NCI-H748 treated with DMSO at 0.1 percent for 48 hours (cell line): ENCODE measurements at places on chromosomes 5 and 9.

DNA sequence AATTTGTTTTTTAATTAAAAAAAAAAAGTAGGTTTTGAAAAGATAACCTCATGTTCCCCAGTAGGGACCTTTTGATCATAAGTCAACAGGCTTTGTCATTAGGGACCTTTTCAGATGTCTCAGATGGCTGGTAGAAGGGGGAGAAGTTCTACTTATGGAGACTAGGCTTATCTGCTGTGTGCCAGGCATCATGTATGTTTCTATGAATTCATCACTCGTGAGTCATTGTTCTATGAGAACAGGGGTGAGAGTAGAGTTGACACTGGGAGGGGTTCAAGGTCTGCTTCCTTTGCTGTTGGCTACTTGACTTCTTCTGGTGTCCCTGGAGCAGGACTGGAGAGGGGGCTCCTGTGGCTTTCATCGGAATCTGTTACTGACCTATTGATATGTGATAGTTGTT lies 138.8 kb downstream of the KDM4C start:
- DNase-seq, result no peak

GRCh38 chr5:147180751-147181150 lies 54.1 kb upstream of the STK32A start:
- no peak for DNase-seq

DNA sequence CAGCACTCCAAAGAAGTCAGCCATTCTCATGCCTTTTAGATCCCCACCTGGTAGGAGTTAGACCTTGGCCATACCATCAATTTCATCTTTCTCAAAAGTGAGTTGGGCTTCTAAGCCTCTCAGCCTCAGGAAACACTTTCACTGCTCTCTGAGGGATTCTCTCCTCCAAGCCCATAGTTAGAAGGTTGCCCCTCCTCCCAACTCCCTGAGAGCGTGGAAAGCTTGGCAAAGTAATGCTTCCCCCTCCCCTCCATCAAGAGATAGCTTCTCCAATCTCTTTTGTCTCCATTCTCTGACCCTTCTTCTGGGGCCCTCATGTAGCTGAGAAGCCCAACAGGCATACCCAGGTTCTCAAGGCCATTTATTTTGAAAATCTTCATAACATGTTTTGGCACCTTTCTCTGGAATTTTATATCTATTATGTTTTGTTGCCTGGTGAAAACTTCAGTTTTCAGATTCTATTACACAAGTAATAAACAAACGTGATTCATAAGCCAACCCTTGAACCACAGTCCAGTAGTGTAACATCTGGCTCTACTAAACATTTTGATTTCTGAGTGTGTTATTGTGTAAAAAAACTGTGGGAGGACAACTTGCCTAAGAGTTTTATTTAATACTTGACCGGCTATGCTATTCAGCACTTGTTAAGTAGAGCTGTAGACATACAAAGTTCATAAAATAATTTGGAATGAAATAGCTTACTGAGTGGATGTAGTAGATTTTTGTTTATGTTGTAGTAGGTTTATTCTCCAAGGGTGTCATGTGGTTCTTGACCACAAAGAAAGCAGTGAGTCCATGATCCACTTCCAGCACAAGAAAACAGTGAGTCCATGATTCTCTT lies 17.1 kb downstream of the LVRN start:
- no peak for DNase-seq

DNA sequence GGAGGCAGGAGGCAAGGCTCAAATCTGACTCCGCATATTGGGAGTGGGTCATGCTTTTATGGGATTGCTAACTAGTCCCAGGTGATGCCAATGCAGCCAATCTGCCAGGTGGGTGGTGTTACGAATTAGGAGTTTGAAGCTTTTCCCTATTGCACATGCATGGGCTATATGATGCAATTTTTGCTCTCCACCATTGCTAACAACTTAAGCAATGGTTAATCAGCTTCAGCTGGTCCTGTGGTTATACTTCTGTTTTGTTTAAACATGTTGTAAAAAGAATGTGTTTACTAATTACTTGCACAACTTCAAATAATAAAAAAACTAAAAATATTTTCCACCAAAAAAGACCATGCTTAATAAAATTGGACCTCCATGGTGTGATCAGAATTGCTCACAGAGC lies 55.7 kb downstream of the SHC3 start:
- DNase-seq, result no peak

DNA sequence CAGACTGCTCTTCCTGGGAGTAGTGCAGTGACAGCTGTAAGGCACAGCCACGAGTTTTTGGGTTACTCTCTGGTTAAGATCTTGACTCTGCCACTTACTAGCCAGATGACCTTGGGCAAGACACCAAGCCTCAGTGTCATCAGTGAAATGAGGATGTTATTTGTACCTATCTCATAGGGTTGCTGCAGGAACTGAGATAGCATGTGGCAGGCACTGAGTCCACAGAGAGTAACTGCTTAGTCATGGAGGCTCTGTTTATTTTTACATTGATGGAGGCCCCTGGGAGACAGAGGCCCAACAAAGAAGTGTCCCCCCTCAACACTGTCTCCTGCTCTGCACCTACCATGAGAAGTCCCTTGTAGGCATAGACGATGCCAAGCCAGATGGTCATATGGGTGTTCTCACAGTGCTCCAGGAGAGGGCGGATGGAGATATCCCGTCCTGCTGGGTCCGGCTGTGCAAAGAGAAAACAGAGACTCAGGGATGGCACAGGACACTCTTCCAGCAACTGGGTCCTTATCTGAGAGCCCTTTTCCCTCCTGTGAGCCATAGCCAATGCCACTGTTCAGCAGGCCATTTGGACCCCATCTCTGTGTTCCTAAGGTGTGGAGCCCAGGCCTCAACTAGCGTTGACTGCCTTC lies 55.4 kb upstream of the TBC1D2 start:
- no peak for DNase-seq

DNA sequence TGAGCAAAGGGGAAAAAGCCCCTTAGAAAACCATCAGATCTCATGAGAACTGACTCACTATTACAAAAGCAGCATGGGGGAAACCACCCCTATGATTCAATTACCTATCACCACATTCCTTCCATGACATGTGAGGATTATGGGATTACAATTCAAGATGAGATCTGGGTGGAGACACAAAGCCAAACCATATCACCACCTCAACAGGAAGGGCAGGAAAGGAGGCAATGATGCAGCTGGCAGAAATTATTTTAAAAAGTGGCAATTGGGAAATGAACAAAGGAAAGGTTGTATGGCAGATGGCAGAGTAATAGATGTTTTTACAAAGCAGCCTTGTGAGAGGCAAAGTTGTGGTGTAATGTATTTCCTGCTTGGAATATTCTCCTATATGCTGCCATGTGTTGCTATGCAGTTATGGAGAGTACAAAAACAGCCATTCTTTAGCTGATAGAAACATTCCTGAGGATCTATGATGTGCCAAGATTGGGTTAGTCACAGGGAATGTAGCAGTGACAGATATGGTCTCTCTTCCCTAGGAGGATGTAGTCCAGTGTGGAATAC lies 138.8 kb downstream of the SMC2 start:
- DNase-seq, result no peak

DNA sequence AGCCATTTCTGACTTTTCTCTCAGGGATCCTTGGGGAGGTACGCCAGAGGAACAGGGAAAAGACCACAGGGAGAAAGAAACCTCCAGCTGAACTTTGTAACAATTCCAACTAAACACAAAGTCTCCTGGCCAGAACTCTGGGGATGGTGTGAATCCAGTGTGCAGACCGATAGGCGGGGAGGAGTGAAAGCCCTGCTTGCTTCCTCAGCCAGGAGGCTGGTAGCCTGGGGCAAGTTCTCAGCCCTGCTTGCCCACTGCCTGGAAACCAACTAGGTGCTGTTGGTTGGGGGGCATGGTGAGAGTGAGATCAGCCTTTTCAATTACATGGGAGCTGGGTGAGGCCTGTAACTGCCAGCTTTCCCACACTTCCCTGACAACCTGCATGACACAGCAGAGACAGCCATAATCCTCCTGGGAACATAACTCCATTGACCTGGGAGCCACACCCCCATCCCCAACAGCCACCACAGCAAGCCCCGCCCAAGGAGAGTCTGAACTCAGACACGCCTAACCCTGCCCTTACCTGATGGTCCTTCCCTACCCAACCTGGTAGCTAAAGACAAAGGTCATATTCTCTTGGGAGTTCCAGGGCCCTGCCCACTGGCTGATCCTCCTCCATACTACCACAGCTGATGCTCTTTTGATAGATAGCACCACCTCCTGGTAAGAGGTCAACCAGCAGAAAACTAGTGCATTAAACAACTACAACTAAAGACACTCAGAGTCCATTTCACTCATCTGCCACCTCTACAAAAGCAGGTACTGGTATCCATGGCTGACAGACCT lies 100.1 kb upstream of the TNFAIP8 start:
- peak; percentile 31 for DNase-seq

DNA sequence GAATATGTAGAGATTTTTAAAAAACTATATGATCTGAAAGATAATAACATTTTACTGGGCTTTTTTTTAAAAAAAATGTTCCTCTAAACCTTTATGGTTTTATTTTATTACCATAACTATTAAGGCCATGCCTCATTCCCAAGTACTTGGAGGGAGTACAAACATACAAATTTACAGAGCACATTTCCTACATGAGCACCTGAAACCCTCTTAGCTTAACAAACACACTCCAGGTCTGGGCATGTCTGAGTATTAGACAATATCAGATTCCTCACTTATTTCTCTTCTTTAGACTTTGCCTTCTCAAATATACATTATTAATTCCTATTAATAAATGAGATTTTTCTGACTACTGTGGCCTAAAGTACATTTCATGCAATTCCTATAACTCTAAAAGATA lies 319.2 kb downstream of the SLCO4C1 start:
- no peak for DNase-seq

DNA sequence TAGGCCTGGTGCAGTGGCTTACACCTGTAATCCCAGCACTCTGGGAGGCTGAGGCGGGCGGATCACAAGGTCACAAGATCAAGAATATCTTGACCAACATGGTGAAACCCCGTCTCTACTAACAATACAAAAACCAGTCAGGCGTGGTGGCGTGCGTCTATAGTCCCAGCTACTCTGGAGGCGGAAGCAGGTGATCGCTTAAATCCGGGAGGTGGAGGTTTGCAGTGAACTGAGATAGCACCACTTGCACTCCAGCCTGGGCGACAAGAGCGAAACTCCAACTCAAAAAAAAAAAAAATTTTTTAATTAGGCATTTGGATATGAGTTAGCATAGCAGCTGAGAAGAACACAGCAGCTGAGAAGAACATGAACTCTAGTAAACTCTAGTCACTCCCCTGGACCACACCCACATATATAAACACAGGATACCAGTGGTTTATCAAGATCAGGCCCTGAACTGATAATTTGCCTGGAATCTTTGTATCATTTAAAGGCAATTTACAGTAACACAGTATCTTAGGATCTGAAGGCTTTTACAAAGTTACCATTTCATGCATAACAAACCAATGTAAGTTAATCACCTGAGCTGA lies 4.6 kb upstream of the UGCG start:
- peak; percentile 40 for DNase-seq

DNA sequence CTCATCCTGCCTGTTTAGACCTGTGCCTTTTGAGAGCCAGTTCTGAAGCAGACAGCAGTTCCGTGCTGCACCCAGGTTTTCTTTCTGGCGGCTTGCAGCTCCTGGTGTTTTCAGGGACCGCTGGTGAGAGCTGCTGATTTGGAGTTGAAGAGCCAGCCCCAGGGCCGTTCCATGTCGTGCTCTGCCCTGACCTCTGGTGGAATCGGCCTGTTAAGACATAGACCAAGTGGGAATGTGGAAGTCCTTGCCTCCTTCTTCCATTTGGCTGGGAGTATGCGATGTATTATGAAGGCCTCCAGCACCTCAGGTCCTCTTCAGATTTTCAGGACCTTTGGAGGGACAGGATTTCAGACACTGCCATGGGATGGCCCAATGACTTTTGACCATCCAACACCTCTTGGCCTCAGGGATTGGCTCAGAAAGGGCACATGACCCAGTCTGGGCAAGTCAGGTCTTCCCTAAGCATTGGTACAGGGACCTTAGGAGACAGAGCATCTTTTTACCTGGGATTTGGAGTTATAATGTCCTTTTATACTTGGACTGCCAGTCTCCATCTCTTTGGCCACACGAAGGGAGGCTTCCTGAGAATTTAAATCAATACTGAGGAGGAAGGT lies 136.1 kb upstream of the CLINT1 start:
- DNase-seq, result peak; percentile 39

GRCh38 chr5:67644221-67644920 lies 447.8 kb upstream of the CD180 start:
- no peak for DNase-seq

DNA sequence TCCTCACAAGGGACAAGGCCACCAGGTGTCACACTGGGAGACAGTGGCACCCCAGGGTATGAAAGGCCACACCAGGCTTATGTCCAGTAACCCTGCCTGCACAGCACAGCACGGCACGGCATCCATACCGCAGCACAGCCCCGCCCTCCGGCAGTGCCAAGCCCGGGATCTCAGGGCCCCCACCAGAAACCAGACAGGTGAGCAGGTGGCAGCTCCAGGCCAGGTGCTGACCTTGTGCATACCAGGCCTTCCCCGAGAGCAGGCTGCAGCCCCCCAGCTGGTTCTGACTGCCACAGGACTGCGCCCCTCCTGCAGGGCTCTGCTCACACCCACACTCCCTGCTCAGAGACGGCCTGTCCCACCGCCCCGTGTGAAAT lies 56.5 kb downstream of the ADAMTS2 start:
- no peak for DNase-seq

DNA sequence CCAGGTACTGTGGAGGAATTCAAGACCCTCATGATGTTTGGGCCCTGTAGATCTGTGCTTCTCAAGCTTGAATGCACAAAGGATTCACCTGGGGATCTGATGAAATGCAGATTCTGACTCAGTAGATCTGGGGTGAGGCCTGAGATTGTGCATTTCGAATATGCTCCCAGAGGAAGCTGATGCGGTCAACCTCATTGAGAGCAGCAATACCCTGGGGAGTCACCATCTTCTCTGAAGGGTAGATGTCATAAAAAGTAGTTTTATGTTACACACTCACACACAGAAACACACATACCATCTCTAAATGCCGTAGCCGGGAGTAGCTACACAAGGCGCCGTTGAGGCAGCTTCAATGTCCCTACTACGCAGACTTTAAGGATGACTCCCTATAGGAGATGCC lies 55.8 kb upstream of the CPEB4 start:
- DNase-seq, result no peak

- no peak for DNase-seq
These were observed 169.0 kb downstream of the CDK5RAP2 start for GRCh38 chr9:120410925-120411501.

GRCh38 chr5:6633469-6634245 lies 417 bp downstream of the SRD5A1 start:
- DNase-seq, result peak; percentile 72

GRCh38 chr9:27451207-27451797 lies 72.8 kb upstream of the IFNK start:
- no peak for DNase-seq

GRCh38 chr9:115992834-115993233 lies 160.8 kb upstream of the PAPPA start:
- DNase-seq, result no peak
